ENCODE measurements at places on chromosomes 3 and 15.

DNA sequence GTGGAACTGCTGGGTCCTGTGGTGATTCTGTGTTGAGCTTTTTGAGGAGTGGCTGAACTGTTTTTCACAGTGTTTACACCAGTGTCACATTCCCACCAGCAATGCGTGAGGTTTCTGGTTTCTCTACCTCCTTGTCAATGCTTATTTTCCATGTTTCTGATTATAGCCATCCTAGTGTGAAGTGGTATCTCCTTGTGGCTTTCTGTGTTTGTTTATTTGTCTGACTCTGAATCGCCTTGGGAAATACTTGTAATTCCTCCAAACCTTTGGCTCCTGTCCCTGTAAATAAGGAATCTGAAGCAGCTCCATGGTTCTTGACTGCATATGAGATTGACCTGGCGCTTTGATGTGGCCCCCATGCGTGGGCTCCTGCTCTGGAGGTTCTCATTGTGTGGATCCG, 20.6 kb downstream of the FAN1 start:
- no peak for DNase-seq

GRCh38 chr3:40780925-40781406, 256.2 kb downstream of the ZNF621 start:
- DNase-seq = no peak

DNA sequence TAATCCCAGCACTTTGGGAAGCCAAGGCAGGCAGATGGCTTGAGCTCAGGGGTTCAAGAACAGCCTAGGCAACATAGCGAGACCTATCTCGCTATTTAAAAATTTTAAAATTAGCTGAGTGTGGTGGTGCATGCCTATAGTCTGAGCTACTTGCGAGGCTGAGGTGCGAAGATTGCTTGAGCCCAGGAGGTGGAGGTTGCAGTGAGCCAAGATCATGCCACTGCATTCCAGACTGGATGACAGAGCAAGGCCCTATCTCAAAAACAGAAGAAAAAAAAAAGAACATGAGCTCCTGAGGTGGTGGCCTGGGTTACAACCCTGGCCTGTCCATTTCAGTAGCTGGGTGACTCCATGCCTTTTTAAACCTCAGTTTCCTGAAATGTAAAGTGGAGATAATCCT, 7.2 kb downstream of the DNASE1L3 start:
- DNase-seq = no peak

GRCh38 chr3:196096382-196096953, 14.6 kb upstream of the TFRC start:
- DNase-seq = no peak

- DNase-seq = no peak
These were observed 70.2 kb upstream of the MITF start for GRCh38 chr3:69669070-69669469.

GRCh38 chr3:187131981-187132380, 7.3 kb downstream of the RPL39L start:
- DNase-seq = no peak

- DNase-seq = no peak
These were observed 532.8 kb downstream of the FOXP1 start for GRCh38 chr3:71050538-71051258.

DNA sequence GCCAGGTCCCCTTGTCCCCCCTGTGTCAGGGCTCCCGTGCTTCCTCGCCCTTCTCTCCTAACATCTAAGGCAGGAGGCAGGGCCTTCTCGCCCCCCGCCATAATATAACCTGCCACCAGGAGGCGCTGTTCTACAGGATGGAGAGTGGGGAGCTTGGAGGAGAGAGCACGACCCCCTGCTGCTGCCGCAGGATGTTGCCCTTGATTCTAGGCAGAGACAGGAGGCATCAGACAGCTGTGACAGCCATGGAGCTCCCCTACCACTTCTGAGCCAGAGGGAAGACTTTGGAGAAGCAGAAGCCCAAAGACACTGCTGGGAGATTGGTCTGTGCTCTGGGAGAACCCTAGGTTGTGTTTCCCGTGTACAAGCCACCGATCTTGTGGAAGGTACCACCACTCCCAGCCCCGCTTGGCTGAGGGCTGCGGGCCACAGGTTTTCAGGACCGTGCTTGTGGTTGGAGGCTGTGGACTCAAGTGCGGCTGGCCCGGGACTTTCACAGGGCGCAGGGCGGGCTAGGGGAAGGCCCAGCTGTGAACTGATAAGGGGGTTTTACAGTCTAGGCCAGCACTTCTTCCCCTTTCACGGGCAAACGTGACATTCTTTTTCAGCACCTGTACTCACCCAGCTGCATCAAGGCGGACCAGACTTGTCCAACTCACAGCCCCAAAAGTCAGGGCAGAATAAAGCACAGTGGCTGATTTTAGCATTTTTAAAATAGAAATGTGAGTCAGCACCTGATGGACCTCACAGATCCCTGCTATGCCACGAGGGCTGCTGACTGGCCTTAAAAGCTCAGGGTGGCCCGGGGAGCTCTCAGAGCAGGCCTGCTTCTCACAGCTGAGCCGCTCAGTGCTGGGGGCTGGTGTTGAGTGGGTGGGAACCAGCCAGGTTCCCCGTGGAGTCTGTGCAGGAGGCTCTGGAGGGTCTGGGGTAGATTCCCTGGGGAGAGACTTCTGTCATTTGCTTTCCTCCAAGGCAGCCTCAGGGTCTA, 2.6 kb upstream of the TIGIT start:
- no peak for DNase-seq

DNA sequence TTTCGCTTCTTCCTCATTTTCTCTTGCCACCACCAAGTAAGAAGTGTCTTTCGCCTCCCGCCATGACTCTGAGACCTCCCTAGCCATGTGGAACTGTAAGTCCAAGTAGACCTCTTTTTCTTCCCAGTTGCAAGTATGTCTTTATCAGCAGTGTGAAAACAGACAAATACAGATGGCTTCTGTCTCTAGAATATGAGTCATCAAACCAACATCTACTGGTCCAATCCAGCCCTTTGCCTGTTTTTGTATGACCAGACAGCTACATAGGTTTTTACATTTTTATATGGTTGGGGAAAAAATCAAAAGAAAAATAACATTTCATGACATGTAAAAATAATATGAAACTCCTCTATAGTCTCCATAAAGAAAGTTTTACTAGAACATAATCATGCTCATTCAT, 118.7 kb upstream of the PTPRG start:
- DNase-seq = no peak

- no peak for DNase-seq
These were observed 1.4 kb downstream of the KBTBD13 start for GRCh38 chr15:65077981-65078352.

DNA sequence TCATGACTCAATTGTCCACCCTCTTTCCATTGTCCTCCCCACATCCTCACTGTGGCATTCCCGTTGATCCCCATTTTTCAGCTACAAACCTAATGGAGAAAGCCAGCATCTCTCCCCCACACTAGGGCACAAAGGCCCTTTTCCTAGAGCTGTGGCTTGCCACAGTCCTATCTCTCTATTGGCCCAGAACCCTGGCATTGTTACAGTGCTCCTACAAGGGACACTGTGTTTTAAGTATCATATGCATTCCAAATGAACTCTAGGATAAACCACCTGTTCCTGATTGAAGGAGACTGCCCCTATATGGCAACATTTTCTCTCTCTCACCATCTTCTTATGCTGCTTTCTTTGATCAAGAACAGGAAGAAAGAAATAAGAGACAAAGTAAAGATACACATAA, 69.4 kb upstream of the SKOR1 start:
- DNase-seq = no peak
